Activated naive CD8-positive, alpha-beta T cell treated with anti-CD3 and anti-CD28 coated beads, Interleukin-2, amount 10 ng/mL, durations not matched to agents 7 days and 5 days (primary cell): ENCODE measurements at places on chromosomes 16 and 17.
A peak's percentile ranks its signal among the peaks of the same experiment; 100 is the strongest.

DNA sequence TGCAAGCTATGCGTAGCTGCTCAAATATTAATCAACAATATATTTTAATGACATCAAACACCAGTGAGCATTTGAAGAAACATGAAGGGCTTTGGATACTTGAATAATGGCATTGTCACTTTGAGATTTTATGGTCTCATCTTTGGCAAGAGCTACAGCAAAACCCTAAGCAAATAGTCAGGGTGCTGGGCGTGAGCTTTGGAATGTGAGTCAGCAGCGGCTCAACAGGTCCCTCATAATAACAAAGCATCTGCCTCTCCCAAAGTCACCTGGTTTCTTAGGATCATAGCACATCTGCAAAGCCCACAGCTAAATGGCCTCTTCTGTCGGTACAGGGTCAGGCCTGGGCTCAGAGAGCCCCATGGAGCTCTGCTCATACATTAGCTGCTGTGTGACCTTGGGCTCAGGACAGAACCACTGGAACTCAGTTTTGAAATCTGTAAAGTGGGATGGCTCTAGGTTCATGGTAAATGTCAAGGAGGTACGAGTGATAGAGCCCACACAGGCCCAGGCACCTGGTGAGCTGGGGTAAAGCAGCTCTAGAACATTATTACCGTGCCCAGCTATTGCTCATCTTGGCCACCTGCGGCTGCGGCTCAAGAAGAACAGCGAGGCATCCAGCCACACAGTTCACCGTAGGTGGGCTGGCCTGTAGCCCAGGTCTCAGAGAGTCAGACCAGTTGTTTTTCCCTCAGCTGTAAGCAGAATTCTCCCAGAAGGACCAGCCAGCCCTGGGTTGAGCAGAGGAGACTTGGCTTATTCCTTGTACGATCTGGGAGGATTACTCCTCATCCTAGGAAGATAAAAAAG, 544.5 kb upstream of the CDH11 start:
- no peak for DNase-seq

- DNase-seq = no peak
Observed at GRCh38 chr16:49335828-49336227, 37.8 kb upstream of the C16orf78 start.

DNA sequence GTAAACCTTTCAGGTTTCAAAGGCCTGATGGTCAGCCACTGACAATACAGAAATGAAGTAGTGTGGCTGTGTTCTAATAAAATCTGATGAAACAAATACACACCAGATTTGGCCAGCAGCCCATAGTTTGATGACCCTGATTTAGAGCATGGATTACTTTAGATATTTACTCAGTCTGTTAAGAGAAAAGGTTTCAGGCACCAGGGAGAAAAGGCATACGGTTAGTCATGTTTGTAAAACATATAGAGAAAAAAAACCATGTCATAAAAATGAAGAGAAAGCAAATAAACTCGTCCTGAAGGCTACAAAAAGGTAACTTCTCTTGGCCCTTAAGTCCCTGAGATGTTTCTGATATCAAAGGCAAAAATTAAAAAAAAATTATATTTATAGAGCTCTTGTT, 112.1 kb downstream of the ADAMTS18 start:
- no peak for DNase-seq

- no peak for DNase-seq
Observed at GRCh38 chr16:57837305-57838125, 35.2 kb upstream of the KIFC3 start.

DNA sequence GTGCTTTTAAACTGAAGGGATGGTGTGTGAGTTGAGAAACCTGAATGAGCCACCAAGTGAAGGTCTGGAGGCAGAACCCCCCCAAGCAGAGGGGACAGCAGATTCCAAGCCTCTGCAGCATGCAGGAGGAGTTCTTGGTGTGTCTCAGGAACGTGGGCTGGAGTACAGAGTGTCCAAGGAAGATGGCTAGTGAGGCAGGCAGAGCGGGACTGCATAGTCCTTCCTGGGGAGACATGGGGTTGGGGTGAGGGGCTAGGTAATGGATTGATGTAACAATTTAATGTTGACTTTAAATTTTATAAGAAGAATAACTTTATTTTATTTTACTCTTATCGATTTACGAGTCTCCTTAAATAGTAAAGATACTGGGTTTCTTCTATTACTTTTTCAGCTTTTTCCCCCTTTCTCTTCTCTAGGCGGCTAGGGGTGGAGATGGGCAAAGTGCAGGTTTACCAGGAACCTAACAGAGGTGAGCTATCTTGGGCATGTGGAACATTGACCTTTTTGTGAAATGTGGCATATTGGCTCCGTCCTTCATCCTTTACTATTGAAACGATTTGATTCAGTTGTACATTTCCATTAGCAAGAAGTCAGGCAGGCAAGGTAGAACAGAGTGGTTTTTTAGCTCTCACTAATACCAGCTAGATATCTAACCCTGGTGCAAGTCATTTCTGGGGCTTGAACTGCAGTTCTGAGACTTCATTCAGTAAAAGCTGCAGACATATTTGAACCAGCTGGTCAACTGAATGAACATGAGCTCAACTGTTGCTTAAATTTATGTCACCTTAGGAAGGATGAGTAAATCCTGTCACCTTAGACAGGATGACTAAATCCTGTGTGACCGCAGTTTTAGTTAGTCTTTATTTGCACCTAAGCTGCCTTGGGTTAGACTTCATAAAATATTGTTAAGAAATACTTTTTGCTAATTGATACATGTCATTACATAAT, 9.2 kb downstream of the PRPSAP2 start:
- DNase-seq = no peak

DNA sequence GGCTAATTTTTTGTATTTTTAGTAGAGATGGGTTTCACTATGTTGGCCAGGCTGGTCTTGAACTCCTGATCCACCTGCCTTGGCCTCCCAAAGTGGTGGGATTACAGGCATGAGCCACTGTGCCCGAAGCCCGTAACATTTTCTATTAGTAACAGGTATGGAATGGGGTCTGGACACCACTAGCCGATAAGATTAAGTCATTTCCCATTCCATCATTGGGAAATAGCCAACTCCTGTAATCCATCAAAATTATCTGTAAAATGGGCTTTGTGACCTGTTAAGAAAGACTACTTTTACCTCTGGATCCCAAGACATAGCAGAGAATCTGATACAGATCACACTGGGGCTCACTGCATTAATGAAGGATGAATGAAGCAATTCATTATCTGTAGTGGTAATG, 3.9 kb upstream of the LUC7L3 start:
- no peak for DNase-seq

- DNase-seq = no peak
Observed at GRCh38 chr17:79017546-79018369, 6.2 kb upstream of the C1QTNF1 start.

GRCh38 chr16:67544329-67544841, 15.8 kb downstream of the RIPOR1 start:
- DNase-seq = no peak

GRCh38 chr17:38877130-38877851, 7.4 kb downstream of the LASP1 start:
- peak; percentile 63 for DNase-seq
